ENCODE measurements at places on chromosomes 11 and 22. TPM values are rescaled to one million over a fixed set of nuclear protein-coding genes. Genes with fewer than 3 reads are reported as not detected.
A peak's percentile ranks its signal among the peaks of the same experiment; 100 is the strongest.

- no peak for DNase-seq
Observed at GRCh38 chr22:19434401-19434800, 2.1 kb downstream of the MRPL40 start.

- no peak for DNase-seq
Observed at GRCh38 chr11:3609416-3610265, 32.2 kb downstream of the ART5 start.

DNA sequence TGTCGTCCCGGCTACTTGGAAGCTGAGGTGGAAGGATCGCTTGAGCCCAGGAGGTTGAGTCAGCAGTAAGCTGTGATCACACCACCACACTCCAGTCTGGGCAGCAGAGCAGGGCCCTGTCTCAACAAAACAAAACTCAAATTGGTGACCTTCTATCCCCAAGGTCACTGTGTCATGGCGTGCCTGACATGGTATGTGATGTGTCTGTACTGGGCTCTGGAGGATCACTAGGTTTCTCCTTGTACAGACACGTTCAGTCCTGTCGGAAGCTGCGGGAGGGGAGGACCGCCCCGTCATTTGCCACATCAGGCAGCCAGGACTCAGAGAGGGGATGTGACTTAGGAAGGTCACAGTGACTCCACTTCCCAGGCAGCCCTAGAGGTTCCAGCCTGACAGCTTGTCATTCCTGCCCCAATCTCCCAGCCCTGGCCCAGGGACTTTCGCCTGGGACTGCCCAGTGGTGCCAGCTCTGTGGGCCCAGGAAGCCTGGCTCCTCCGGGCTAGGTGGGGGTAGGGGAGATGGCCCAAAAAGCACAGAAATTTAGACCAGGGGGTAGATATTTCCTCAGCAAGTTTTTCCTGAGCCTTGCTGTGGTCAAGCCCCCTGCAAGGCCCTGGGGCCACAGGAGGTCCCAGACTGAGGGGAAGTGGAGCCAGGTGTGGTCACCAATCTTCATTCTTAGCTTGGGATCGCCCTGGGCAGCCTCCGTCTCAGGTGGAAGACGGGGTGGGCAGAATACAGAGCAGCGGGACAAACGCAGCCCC lies 53.2 kb downstream of the TRIOBP start:
- DNase-seq: peak; percentile 87

DNA sequence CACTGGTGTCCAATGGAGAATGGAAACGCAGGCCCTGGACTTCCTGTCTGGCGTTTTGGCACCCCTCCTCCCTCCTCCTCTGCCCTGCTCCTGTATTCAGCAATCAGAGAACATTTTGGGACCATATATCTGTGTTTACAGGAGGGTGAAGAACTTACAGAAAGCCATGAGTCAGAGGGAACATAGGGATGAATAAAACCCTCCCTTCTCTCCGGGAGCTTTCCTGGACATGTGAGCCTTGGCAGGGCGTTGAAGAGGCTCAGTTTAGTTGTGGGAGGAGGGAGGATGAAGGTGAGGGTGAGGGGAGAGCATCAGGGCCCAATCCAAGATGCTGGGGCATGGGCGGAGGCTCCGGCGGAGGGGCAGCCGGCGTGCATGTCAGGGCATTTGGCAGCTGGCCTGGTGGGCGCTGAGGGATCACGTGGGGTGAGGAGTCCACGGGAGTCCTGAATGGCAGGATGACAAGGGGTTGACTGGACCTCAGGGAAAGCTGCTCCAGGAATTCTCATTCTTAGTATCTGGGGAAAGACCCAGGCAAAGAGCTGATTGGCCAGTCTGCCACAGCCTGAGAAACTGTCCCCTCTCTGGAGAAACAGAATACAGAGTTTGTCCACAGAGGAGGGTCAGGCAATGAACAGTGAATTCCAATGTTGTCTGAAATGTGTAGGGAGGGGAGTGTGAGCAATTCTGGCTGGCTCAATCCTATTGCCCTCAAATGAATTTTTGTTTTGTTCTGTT lies 28.9 kb downstream of the MICAL2 start:
- DNase-seq: no peak

DNA sequence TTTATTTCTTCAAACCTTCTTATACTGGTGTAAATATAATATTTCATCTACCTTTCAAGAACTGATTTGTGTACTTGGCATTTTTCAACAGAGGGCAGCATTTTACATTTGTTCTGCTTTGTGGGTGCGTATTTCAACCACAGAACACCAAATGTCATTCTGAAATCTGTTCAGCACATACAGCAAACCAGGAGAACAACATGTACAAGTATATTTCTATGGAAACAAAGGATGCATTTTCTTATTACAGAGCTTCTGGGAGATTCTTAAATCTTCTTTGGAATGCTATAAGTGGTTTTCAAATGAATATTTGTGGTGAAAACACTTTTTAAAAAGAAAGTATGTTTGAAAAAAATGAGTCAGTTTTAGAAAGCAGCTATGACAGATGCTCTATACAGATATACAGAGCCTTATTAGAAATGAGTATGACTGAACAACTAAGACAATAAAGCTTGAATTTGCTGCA lies 946.0 kb downstream of the FAM181B start:
- no peak for DNase-seq

GRCh38 chr11:12005476-12005875 lies 3.0 kb downstream of the DKK3 start:
- no peak for DNase-seq

DNA sequence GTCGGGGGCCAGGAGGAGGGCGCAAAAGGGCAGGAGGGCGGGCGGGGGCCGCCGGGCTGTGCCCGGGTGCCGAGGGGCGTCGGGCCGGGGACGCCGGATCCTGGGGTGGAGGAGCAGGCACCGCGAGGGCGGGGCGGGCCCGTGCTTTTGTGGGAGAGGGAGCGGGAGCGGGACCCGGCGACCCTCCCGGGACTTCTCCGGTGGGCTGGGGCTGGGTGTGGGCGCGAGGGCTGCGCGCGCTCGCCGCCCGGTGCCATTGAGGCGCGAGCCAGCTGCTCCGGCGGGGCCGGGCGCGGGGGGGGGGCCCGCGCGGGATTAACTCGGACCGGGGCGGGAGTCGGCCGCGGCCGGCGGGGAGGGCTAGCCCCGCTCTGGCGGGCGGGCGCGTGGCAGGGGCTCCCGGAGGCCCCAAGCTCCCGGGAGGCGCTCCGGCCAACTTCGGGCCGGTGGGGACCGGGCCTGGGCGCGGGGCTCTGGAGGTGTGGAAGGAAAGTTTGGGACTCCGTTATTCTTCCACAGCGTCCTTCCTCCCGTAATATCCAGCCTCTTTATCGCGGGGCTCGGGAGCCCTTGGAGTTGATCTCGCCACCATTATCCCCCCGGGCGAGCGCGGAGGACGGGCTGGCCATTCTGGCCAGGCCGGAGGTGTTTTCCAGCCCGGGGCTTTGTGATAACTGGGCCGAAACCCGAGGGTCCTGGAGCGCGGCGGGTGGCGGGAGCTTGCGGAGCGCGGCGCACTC lies 936 bp downstream of the CECR2 start:
- no peak for DNase-seq

DNA sequence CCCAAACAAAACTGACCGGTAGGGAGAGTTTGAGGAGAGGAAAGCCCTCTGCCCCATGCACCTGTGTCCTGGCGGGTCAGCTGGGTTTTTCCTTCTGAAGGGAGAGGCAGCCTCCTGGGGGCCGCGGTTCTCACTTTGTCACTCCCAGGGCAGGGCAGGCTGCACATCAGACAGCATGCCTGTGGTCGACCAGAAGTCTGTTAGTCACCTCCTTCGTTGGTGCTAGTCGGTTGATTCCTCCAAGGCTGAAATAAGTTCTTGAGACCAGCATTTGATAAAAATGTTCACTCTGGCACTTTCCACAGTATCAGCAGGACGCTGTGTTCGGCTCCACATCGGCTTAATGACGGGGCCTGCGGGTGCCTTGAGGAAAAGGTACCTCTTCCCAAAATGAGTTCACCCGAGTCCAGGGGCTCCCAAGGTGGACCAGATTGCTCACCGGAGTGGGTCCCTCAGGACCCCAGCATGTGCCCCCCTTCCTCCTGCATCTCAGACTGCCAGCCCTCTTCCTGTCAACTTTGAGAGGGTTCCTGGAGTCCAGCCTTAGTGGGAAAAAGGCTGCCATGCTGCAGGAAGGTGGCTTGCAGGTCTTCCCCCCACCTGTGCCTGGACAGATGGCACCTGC lies 373.7 kb upstream of the B3GAT1 start:
- no peak for DNase-seq

- no peak for DNase-seq
Observed at GRCh38 chr11:1208394-1209261, 14.2 kb upstream of the MUC5B start.

DNA sequence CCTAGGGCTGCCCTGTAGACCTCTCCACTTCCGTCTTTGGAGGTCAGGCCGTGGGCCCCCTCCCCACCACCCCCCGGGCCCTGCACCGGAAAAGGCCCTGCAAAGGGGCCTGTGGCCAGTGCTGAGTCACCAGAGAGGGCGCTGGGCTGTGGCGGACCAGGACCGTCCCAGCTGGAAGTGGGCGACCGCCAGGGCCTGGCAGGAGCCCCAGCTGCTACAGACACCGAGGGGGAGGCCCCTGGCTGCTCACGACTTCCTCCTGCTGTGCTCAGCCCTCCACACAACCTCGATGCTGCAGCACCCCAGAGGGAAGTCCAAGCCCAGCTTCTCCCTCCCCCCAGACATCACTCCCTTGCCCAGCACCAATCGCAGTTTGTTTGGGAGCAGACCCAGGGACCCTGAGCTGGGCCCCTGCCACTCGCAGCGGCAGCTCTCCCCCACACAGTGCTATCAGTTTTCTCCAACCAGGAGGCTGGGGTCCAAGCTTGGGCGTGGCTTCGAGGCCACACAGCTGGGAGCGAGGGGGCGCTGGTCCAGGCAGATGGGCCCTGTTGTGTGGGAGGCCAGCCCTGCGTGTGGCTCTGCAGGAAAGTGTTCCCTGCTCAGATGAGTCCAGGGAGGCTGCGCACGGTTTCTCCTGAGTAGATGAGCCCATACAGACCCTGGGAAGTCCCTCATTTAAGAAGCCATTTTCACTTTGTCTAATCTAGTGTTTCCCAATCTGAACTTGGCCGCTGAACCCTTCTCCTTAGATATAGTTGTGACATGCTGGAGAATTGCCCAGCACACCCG lies 5.6 kb upstream of the SH3BP1 start:
- DNase-seq: peak; percentile 84

DNA sequence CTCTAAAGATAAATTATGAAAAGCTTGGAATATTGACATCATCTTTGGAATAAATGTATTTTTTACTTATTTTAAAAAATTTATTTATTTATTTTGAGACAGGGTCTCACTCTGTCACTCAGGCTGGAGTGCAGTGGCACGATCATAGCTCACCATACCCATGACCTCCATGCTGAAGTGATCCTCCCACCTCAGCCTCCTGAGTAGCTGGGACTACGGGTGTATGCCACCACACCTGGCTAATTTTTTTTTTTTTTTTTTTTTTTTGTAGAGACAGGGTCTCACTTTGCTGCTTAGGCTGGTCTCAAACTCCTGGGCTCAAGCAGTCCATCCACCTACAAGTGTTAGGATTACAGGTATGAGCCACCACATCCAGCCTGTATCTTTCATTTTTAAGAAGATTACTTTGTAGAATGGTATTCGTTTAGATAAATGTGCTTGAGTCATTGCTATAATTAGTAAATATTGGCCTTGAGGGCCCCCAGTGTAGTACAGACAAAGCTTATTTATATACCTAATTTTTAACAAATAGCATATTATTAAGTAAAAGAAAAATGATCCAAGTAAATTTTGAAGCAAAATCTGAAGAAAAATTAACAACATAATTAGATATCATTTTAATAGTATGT lies 8.5 kb downstream of the SWAP70 start:
- DNase-seq: no peak

GRCh38 chr22:21876486-21877176 lies 9.2 kb upstream of the MAPK1 start:
- no peak for DNase-seq

- no peak for DNase-seq
Observed at GRCh38 chr22:45587638-45588505, 83.8 kb upstream of the ATXN10 start.

GRCh38 chr11:84681456-84681855 lies 945.7 kb downstream of the DLG2 start:
- DNase-seq: no peak

DNA sequence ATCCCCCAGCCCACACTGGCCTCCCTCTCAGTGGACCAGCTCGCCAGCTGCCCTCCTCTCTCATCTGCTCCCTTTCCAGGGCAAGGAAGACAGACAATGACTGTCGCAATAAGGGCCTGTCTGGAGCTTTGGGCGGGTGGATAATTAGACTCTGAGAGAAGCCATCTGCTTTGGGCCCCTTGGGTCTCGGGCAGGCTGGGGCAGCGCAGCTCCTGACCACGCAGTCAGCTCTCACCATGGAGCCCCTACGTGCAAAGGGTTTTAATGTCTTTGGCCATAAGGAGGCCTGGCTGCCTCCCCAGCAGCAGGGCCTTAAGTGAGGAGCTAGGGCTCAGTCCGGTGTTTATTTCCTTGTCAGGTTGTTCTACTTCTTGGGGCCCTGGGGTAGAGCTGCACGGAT lies 153.9 kb downstream of the CHST1 start:
- no peak for DNase-seq

GRCh38 chr11:47035108-47035507 lies 98.5 kb downstream of the CSTPP1 start:
- no peak for DNase-seq

DNA sequence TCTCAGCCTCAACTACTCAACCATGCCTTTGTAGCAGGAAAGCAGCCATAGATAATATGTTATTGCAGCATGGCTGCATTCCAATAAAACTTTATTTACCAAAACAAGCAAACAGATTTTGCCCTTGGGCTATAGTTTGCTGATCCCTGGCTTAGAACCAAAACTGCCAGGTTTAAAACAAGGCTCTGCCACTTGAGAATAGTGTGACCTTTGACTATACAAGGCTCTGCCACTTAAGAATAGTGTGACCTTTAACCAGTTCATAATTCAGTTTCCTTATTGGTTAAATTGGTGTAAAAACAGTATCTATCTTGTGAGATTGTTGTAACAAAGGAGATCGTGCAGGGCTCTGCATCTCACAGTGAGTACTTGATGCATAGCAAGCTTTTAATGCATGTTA lies 217.3 kb upstream of the MTNR1B start:
- no peak for DNase-seq

- DNase-seq: no peak
Observed at GRCh38 chr11:106092446-106092845, 15.0 kb downstream of the AASDHPPT start.

- DNase-seq: no peak
Observed at GRCh38 chr22:50683994-50684371, 11.4 kb downstream of the SHANK3 start.

BET1L gene
- 59.9 TPM for total RNA-seq

DNAL4 gene
- 27.3 TPM for total RNA-seq

RASGRP2 gene
- 23.3 TPM for total RNA-seq

NELL1 gene
- total RNA-seq: not detected

MMP8 gene
- total RNA-seq: not detected

TSSK2 gene
- total RNA-seq: not detected

C11orf52 gene
- total RNA-seq: 8.5 TPM

TRIM49 gene
- not detected for total RNA-seq

POTEH gene
- total RNA-seq: not detected

PARVA gene
- total RNA-seq: 101 TPM

ZFP91 gene
- total RNA-seq: 48.6 TPM

ACR gene
- 1.7 TPM for total RNA-seq

SYCE3 gene
- not detected for total RNA-seq

BCO2 gene
- total RNA-seq: 8.7 TPM

SCUBE2 gene
- total RNA-seq: 357 TPM

F2 gene
- total RNA-seq: not detected

OTOG gene
- 0.31 TPM for total RNA-seq

Data from ureter (tissue), 1 donor.